Hepatocyte (in vitro differentiated cells): ENCODE measurements at places on chromosomes 1 and 21.

DNA sequence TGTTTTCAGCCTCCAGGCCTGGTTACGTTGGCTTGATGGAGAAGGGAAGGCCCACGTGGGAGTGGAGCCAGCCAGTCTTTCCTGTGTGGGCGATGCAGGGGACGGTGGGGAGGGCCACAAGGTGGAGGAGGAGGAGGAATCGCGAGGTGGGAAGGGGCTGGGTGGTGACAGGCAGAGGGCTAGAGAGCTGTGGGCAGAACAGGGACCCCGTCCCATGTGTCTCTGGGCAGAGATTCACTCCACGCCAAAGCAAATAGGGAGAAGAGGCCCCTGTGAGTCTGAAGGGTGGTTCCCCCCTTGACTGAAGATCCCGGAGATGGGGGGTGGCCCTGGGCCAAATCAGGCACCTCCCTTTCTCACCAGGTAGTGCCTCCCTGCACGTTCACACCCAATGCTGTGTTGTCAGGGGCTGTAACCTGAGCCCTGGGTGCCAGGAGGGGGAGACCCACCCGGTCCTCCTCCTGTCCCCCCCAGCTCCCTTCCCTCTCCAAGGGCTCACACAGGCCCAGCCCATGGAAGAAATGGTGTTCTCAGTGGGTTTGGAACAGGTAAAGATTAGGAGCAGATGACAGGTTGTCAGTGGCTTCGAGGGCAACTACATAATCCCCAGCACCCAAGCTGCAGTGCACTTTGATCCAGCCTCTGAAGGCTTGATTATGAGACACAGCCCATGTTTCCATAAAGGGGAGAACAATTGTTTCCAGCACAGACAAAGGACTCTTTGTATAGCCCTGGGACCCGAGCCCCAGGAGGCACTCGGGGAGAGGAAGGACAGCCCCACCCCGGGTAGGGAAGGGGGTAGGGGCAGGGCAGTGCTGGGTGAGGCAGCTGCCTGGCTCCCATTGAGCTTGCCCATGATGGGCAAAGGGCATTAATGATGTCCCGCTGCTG is 37.7 kb upstream of the GPR37L1 start:
- peak; percentile 65 for DNase-seq

GRCh38 chr1:51729824-51730301 is 113.0 kb downstream of the OSBPL9 start:
- peak; percentile 56 for DNase-seq

GRCh38 chr21:45834821-45835293 is 146.7 kb upstream of the COL6A1 start:
- DNase-seq, result no peak

DNA sequence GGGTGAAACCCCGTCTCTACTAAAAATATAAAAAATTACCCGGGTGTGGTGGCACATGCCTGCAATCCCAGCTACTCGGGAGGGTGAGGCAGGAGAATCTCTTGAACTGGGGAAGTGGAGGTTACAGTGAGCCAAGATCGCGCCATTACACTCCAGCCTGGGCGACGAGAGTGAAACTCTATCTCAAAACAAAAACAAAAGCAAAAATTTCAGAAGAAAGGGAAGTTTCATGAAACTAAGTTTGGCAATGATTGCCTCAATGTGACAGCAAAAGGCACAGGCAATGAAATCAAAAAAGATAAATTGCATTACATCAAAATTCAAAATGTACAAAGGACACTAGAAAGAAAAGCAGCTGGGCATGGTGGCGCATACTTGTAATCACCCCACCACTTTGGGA is 40.1 kb downstream of the BTF3L4 start:
- no peak for DNase-seq

- peak; percentile 73 for DNase-seq
Measured at GRCh38 chr1:24743404-24744211, 1.6 kb upstream of the CLIC4 start.

DNA sequence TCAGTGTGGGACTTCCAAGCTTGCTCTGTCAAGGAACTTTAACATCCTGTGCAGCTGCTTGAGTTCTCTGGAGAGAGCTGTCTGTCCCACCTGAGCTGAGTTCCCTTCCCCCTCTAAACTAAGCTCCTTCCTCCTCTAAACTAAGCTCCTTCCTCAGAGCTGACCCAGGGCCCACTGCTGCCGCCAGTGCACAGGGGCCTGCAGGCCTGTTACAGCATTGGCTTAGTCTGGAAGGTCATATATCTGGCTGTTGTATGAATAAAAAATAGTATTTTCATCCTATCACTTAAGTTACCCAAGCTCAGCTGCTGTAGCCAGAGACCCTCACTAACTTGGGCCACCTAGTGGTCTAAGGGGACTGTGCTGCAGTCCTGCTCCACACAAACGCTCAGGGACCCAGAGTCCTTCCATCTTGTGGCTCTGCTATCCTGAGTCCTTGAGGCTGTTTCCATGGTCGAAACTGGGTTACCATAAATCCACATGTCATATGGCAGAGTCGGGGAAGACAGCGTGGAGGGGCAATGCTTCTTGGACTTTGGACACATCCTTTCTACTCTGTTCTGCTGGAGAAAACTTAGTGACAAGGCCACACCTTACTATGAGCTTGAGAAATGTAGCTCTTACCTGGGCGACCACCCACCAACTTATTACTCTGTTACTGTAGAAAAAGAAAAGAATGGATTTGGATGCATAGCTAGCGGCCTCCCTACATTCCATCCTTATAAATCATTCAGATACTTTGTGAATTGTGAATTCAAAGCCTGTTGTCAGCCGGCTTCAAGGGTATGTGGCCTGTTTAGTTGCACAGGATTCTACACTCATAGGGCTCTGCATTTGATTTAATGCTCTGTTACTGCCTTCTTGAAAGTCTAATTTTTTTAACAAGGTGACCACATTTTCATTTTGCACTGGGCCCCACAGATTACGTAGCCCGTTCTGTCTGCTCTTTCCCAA is 71.4 kb upstream of the GCLM start:
- DNase-seq, result peak; percentile 34

GRCh38 chr1:73637264-73637663 is 560.7 kb downstream of the LRRIQ3 start:
- no peak for DNase-seq

GRCh38 chr1:183272390-183272848 is 86.4 kb downstream of the LAMC2 start:
- no peak for DNase-seq

DNA sequence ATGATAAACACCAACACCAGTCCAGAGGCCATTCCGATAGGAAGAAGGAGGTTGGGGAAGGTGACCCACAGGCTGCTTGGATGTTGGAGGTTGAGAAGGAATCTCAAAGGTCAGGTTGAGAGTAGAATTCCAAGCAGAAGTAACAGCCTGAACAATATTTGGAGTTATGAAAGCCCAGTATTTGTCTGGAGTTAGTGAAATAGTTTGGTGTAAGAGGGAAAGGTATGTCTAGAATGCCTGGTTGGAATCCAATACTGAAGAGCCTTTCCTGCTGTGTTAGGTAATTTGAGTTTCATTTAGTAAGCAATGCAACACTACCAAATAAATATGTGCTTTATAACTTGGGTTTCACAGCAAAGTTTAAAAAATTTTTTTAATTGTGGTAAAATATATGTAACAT is 70.5 kb upstream of the MCOLN3 start:
- no peak for DNase-seq

DNA sequence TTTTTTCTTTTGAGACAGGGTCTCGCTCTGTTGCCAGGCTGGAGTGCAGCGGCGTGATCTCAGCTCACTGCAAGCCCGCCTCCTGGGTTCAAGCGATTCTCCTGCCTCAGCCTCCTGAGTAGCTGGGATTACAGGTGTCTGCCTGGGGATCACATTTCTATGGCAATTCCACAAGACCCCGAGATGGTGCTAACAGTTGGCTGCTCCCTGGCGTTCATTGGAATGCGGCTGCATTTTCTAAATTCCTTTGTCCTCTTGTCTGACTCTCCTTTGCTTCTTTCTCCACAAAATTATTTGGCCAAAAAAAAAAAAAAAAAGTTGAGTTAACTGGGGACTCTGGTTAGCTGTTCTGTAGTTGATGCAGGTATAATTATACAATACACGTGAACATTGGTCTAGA is 176.4 kb downstream of the ETS2 start:
- DNase-seq, result no peak

GRCh38 chr1:86447198-86447790 is 21.4 kb upstream of the CLCA1 start:
- no peak for DNase-seq
